ENCODE measurements at places on chromosomes 5 and 9. TPM values are rescaled to one million over a fixed set of nuclear protein-coding genes. Genes with fewer than 3 reads are reported as not detected.
A peak's percentile ranks its signal among the peaks of the same experiment; 100 is the strongest.

Gene STPG3
- not detected for total RNA-seq

Gene ENTREP1
- not detected for total RNA-seq

- DNase-seq: no peak
- no peak overlapping the region for H3K4me3 ChIP-seq
- H3K27ac ChIP-seq: no peak overlapping the region
- H3K27me3 ChIP-seq: peaks cover 21% of the 10 kb centered on the region
These were observed 15.3 kb downstream of the MYMK start for GRCh38 chr9:133509179-133510083.

- peaks cover 52% of the 10 kb centered on the region for H3K4me1 ChIP-seq
- no peak for DNase-seq
- H3K36me3 ChIP-seq: peaks cover 20% of the 10 kb centered on the region
- no peak overlapping the region for H3K27ac ChIP-seq
- no peaks in the 10 kb centered on the region for H3K27me3 ChIP-seq
- no peak overlapping the region for H3K4me3 ChIP-seq
These were observed 65.8 kb downstream of the SHB start for GRCh38 chr9:38003230-38003629.

DNA sequence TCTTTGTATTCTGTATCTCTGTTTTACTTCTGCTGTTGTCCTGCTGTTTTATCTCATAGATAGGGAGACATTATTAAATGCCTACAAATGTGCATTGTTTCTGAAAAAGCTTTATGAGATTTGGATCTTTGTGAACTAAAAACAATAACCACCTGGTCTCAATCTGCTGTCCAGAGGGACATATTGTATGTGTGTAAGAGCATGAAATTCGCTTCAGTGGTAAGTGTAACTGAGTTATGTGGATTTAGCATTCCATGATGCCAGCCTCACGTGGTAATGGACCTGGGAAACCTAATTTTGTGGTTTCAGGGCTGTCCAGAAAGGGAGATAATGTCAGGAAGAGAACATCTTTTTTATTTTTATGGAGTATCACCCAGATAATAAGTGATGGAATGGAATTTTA is 119.3 kb downstream of the GDNF start:
- H3K4me3 ChIP-seq: no peak overlapping the region
- no peak for DNase-seq
- H3K27me3 ChIP-seq: no peaks in the 10 kb centered on the region
- H3K36me3 ChIP-seq: no peaks in the 10 kb centered on the region
- no peak overlapping the region for H3K27ac ChIP-seq
- H3K4me1 ChIP-seq: peaks cover 9% of the 10 kb centered on the region

DNA sequence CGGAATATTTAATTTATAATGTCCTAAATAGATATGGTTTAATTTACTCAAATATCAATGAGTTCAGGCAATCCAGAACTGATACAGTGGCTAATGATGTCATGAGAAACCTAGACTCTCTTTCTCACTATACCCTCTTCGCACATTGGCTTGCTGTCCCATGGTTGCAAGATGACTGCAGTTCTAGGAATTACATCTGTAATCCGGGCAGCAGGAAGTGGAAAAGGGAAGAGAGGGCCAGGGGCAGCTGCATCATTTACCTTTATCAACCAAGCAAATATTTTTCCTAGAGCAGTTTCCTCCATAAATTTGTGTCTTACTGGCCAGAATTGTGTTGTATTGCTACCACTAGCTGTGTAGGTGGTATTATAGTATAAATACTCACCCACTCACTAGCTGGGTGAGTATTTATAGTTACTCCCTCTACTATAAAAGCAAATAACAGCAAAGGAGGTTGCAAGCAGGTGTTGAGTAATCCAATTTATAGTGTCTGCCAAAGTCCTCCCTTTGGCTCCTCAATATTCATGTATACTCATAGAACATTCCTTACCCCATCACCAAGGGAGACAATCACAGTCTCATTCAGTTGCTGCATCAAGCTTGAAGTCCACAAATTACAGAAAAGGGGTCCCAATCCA is 168.8 kb downstream of the DROSHA start:
- peak; percentile 76 for DNase-seq
- H3K4me3 ChIP-seq: no peak overlapping the region
- no peaks in the 10 kb centered on the region for H3K27me3 ChIP-seq
- peaks cover 36% of the 10 kb centered on the region for H3K4me1 ChIP-seq
- H3K36me3 ChIP-seq: no peaks in the 10 kb centered on the region
- peak overlapping the region; percentile 88 for H3K27ac ChIP-seq

Gene MYORG
- 0.56 TPM for total RNA-seq

Gene CARTPT
- not detected for total RNA-seq

DNA sequence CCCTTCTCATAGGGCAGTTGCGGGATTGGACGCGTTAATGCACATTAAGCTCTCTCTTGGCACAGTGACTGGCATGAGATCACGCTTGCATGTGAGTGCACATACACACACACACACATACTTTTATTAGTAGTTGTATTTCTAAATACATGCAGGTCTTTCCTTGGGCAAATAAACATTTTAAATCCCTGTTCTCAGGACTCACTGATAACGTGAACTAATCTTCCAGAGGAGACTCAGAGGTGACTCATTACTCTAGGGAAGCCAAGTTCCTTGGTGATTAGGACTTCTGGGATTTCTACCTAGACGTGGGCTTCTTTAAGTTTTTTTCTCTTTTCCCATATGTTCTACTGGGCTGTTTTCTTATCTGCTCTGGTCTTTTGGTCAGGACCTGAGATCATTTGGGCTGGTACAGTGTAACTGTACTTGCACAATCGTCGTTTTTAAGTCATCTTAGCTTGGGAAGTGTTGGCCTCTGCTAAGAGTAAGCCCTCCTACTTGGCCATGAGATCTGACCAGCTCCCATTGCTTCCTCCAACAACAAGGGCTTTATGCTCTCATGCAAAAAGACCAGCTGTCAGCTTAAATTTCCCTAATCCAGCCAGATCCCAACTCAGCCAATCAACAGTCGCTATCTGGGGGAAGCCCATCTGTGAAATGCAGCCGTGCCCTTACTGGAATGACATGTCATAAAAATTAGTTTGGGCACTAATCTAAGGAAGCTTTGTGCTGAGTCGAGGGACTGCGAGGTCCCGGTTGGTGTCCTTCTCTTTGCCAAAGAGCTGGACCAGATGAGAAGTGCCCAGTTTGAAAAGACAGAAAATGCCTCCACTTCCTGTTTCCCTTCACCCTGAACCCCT is 176.4 kb upstream of the ANKRD55 start:
- H3K4me1 ChIP-seq: peaks cover 14% of the 10 kb centered on the region
- H3K27ac ChIP-seq: peak overlapping the region; percentile 64
- no peak overlapping the region for H3K4me3 ChIP-seq
- no peaks in the 10 kb centered on the region for H3K36me3 ChIP-seq
- H3K27me3 ChIP-seq: no peaks in the 10 kb centered on the region
- DNase-seq: peak; percentile 99

- no peaks in the 10 kb centered on the region for H3K27me3 ChIP-seq
- H3K4me3 ChIP-seq: no peak overlapping the region
- peaks cover 32% of the 10 kb centered on the region for H3K4me1 ChIP-seq
- no peak for DNase-seq
These were observed 39.0 kb upstream of the EXOC3 start for GRCh38 chr5:403995-404394.

Gene ALG2
- total RNA-seq: 33.9 TPM

GRCh38 chr5:189976-190365 is 1.3 kb upstream of the LRRC14B start:
- no peaks in the 10 kb centered on the region for H3K36me3 ChIP-seq
- H3K27ac ChIP-seq: no peak overlapping the region
- no peak for DNase-seq

- H3K27ac ChIP-seq: no peak overlapping the region
- peaks cover 13% of the 10 kb centered on the region for H3K4me1 ChIP-seq
- peaks cover 2% of the 10 kb centered on the region for H3K36me3 ChIP-seq
- DNase-seq: peak; percentile 65
- no peaks in the 10 kb centered on the region for H3K27me3 ChIP-seq
- H3K4me3 ChIP-seq: no peak overlapping the region
These were observed 38.2 kb downstream of the CLINT1 start for GRCh38 chr5:157820593-157821252.

Gene PCDHGA9
- 3.9 TPM for total RNA-seq

GRCh38 chr5:156419661-156420060 is 92.7 kb downstream of the SGCD start:
- H3K4me1 ChIP-seq: no peaks in the 10 kb centered on the region
- no peaks in the 10 kb centered on the region for H3K27me3 ChIP-seq
- no peak overlapping the region for H3K4me3 ChIP-seq
- no peak overlapping the region for H3K27ac ChIP-seq

GRCh38 chr9:94581728-94582127 is 11.9 kb downstream of the FBP2 start:
- H3K27me3 ChIP-seq: no peaks in the 10 kb centered on the region
- no peak overlapping the region for H3K4me3 ChIP-seq
- no peak overlapping the region for H3K27ac ChIP-seq

Gene PAEP
- total RNA-seq: not detected

Data from IMR-90 (cell line).